Fibroblast of skin of right biceps (primary cell): ENCODE measurements at places on chromosomes 5 and 9.

DNA sequence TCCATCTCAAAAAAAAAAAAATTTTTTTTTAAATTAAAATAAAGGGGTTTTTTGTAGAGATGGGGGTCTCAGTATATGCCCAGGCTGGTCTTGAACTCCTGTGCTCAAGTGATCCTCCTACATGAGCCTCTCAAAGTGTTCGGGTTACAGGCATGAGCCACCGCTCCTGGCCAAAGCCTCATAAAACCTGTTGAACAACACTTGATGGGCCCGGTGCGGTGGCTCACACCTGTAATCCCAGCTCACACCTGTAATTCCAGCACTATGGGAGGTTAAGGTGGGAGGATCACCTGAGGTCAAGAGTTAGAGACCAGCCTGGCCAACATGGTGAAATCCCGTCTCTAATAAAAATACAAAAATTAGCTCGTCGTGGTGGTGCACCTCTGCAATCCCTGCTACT lies 7.7 kb upstream of the NPM1 start:
- no peak for DNase-seq

DNA sequence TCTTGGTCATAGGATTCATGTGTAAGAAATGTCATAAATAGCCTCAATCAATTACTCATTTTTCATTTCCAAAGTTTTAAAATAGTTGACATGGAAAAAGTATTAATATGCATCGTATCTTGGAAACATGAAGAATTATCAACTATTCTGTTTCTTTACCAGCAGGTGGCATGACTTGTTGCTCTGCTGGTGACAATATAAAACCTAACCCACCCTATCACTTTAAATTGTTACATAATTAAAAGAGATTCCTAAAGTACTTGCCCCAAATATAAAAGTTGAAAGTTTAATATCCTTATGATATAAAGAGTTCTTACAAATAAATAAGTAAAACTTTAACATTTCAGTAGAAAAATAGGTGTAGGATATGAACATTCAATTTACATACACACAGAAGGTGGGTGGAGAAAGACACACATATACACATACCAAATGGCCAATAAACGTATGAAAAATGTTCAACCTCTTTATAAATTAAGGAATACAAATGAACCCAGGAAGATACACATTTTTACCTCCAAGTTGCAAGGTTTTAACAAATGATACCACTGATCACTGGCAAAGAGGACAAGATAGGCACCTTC lies 30.6 kb downstream of the MAP1B start:
- DNase-seq = no peak

DNA sequence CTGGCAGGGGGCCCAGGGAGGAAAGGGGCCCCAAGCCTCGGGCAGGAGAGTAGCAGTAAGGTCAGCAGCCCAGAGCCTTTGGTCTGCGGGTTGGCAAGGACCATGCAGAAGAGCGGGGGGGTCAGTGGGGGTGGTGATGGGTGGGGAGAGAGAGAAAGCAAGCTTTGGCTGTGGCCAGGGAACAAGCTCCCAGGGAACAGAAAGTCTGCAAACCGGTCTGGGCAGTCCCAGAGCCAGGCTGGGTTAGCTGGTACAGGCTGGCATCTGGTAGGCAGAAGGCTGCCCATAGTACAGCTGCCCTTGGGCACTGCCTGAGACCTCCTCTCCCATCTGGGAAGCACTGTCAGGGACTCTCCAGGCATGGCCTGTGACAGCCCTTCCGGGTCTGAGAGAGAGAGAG lies 10.5 kb upstream of the EPB41L4B start:
- no peak for DNase-seq

DNA sequence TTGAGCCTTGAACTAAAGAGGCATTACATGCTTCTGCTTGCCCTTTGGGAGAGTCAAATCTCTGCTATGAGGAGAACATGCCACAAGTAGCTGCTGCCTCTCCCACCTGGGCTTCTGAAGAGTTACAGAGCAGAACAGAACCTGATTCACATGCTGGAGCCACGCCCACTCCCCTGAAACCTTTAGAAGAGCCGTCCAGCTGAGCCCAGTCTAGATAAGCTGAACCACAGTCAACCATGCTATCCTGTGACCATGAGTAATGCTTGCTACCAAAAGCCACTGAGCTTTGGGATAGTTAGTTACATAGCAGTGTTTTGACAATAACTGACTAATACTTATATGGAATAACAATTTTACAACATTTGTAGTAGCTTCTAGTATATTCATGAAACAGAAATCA lies 111.0 kb upstream of the VCAN start:
- no peak for DNase-seq
